ENCODE measurements at places on chromosomes 6 and 20. TPM values are rescaled to one million over a fixed set of nuclear protein-coding genes. Genes with fewer than 3 reads are reported as not detected.

The CFAP61 gene
- polyA plus RNA-seq: 0.75 TPM

DNA sequence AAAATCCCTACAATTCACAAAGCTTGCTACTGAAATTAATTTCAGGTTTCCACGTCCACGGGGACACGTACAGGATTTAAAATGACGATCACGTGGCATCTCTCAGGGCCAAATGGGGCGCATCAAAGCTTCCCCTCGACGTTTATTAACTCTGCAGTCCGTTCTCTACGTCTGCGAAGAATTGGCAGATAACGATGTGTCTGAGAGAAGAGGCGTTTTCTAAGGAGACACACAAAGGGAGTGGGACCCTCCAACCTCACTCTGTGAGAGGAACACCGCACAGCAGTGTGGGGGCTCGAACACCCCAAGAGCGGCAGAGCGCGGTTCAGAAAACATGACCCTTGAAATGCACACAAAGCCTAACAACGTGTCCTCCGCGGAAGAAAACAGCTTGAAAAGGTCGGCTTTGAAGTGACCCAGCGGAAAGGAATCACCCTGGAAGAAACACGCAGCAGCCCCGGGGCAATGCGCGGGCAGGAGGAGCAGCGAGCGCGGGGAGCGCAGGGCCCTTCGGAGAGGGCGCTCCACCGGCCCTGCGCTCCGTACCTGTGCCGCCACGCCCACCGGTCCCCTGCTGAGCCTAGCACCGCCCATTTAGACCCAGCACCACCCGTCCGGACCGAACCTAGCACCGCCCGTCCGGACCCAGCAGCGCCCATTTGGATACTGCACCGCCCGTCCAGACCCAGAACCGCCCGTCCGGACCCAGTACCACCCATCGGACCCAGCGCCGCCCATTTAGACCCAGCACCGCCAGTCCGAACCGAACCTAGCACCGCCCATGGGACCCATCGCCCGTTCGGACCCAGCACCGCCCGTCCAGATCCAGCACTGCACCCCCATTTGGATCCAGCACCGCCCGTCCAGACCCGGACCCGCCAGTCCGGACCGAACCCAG, 1.1 kb upstream of the AFDN start:
- peak; percentile 41 for DNase-seq
- H3K4me3 ChIP-seq: peak overlapping the region; percentile 78
- H3K36me3 ChIP-seq: no peaks in the 10 kb centered on the region
- peaks cover 3% of the 10 kb centered on the region for H3K27me3 ChIP-seq
- H3K27ac ChIP-seq: no peak overlapping the region
- peaks cover 10% of the 10 kb centered on the region for H3K4me1 ChIP-seq

DNA sequence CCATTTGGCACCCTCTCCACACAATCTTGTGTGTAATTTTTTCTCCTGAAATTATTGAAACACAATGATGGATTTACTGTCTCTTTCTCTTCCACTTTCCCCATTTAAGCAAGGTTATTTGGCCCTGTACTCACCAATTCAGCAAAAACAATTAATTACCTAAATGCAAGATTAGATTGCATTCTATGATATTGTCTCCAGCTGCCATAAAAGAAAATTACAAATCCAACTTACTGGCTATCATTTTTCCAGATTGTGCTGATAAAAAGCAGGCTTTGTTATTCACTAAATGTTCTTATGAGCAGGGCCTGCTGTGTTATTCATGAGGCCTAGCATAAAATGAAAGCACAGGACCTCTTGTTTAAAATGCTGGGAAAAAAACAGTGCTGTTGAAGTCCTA, 95.8 kb upstream of the IRAK1BP1 start:
- no peak overlapping the region for H3K27ac ChIP-seq
- no peaks in the 10 kb centered on the region for H3K4me1 ChIP-seq
- no peak overlapping the region for H3K4me3 ChIP-seq

DNA sequence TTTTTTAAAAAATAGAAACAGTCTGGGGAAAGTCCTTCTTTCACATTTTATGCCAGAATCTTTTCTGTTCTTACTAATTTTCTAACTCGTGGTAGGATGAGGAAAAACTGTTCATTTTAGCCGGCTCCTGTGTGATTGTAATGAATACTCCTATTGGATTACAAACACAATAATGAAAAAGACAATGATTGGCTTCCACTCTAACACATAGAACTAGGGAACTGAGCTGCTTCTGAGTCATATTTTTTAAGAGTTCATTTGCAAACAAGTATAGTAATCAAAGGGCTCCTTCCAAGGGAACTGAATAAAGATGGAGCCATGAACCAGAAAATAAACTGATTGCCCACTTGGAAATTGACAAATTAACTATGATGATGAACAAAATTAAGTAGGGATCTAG, 265.3 kb upstream of the TCF21 start:
- peak overlapping the region; percentile 12 for H3K27ac ChIP-seq
- H3K36me3 ChIP-seq: no peaks in the 10 kb centered on the region
- no peak overlapping the region for H3K4me3 ChIP-seq
- no peak for DNase-seq
- H3K4me1 ChIP-seq: peaks cover 5% of the 10 kb centered on the region
- no peaks in the 10 kb centered on the region for H3K27me3 ChIP-seq

GRCh38 chr6:54877713-54878317, 31.2 kb downstream of the FAM83B start:
- H3K27ac ChIP-seq: no peak overlapping the region
- no peaks in the 10 kb centered on the region for H3K4me1 ChIP-seq
- H3K4me3 ChIP-seq: no peak overlapping the region
- H3K27me3 ChIP-seq: no peaks in the 10 kb centered on the region
- no peaks in the 10 kb centered on the region for H3K36me3 ChIP-seq

GRCh38 chr6:143611580-143611979, 66.2 kb upstream of the PHACTR2 start:
- H3K27ac ChIP-seq: no peak overlapping the region
- H3K36me3 ChIP-seq: no peaks in the 10 kb centered on the region
- DNase-seq: no peak
- peaks cover 1% of the 10 kb centered on the region for H3K4me1 ChIP-seq
- no peak overlapping the region for H3K4me3 ChIP-seq

GRCh38 chr20:18440403-18440802, 26.4 kb downstream of the DZANK1 start:
- no peaks in the 10 kb centered on the region for H3K36me3 ChIP-seq
- H3K27ac ChIP-seq: no peak overlapping the region
- DNase-seq: no peak
- no peaks in the 10 kb centered on the region for H3K27me3 ChIP-seq
- H3K4me3 ChIP-seq: no peak overlapping the region

DNA sequence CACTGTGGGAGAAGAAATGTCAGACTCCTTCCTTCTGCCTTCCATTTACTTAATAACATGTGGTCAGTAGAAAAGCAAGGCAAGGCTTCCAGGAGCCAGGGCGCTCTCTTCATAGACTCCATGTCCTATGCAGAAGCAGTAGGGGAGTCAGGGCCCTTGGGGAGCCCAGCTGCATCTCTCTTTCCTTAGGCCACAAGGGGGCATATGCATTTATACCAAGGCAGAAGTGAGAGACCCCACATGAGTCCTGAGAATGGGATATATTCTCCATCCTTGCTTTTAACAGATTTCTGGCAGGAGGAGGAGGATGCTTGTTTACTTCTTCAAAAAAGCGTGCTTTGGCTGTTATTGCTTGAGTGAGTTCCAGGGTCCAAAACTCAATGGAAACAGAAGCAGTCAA, 198.5 kb downstream of the HIVEP2 start:
- no peaks in the 10 kb centered on the region for H3K4me1 ChIP-seq
- H3K36me3 ChIP-seq: no peaks in the 10 kb centered on the region
- H3K27me3 ChIP-seq: no peaks in the 10 kb centered on the region
- no peak for DNase-seq
- H3K4me3 ChIP-seq: no peak overlapping the region

The HTR1E gene
- polyA plus RNA-seq: 1.1 TPM

The FAM217A gene
- polyA plus RNA-seq: not detected

DNA sequence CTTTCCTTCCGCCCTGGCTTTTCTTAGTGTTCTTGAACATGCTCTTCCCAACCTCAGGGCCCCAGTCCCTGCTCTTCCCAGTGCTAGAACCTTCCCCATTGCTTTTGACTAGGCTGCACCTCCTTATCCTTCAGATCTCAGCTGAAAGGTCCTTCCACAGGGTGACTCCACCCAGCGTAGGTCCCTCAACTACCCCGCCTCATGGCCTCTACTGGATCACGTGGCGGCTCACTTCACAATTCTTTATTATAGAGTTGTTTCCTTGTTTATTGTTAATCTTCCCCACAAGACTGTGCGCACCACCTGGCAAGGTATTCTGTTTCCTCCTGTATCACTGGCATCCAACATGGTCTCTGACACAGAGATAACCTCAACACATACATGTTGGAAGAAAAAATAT, 31.2 kb downstream of the TTLL9 start:
- H3K27me3 ChIP-seq: no peaks in the 10 kb centered on the region
- no peak overlapping the region for H3K4me3 ChIP-seq
- no peak overlapping the region for H3K27ac ChIP-seq
- no peaks in the 10 kb centered on the region for H3K36me3 ChIP-seq
- no peak for DNase-seq

GRCh38 chr20:59392736-59393135, 92.3 kb downstream of the EDN3 start:
- no peak for DNase-seq
- no peaks in the 10 kb centered on the region for H3K27me3 ChIP-seq
- no peak overlapping the region for H3K27ac ChIP-seq
- no peaks in the 10 kb centered on the region for H3K36me3 ChIP-seq

DNA sequence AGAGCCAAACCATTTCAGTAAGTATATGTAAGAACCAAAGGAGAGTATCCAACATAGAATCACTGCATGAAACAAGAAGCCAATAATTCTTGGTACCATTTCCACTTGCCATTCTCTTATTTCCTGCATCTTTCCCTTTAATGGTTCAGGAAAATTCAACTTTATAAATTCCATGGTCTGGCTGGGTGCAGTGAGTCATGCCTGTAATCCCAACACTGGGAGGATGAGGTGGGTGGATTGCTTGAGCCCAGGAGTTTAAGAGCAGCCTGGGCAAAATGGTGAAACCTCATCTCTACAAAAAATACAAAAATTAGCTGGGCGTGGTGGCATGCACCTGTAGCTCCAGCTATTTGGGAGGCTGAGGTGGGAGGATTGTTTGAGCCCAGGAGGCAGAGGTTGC, 21.2 kb downstream of the NHLRC1 start:
- no peaks in the 10 kb centered on the region for H3K4me1 ChIP-seq
- no peak for DNase-seq
- H3K27ac ChIP-seq: no peak overlapping the region

GRCh38 chr6:131060311-131060710, 2.7 kb downstream of the EPB41L2 start:
- DNase-seq: no peak
- H3K27me3 ChIP-seq: no peaks in the 10 kb centered on the region
- no peak overlapping the region for H3K4me3 ChIP-seq
- H3K4me1 ChIP-seq: peaks cover 3% of the 10 kb centered on the region

DNA sequence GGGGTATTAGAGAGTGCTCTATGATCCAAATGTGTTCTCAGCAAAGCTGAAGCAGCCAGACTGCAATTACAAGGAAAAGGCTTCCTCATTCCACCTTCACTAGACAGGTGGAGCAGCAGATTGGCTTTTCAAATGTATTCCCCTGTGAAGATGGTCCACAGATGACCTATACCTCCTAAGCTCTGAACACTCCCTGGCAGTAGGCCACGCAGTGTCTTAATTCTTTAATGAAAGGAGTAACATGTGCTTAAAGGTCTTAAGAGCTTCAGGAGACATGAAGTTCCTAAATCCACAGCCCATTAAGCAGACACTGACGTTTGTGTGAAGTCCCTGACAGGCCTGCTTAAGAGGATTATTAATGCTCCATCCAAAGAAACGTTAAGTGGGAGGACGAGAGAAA, 138.9 kb upstream of the NUP153 start:
- no peaks in the 10 kb centered on the region for H3K27me3 ChIP-seq
- H3K4me1 ChIP-seq: no peaks in the 10 kb centered on the region
- no peak for DNase-seq
- H3K27ac ChIP-seq: no peak overlapping the region
- no peaks in the 10 kb centered on the region for H3K36me3 ChIP-seq

DNA sequence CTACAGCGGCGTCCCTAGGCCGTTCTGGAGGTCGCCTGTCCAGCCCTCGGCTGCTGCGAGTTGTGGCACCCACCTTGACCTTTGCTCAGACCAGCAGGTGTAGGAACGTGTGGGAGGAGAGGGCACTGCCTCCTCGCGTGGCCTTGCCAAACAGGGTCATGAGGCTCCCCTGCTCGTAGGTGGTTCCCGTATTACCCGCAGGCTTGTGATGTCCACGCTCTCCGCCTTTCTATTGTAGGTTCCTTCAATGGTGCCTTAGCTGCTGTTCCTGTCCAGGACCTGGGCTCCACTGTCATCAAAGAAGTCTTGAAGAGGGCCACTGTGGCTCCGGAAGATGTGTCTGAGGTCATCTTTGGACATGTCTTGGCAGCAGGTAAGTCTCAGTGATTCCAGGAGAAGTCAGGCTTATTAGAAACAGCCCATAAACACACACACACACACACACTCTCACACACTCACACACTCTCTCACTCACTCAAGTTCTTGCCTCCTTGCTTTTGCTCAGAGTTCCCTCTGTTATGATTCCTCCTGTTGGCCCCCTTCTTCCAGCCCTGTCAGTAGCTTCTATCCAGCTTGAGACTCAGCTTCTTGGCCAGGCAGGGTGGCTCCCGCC, 942 bp downstream of the ACAT2 start:
- peaks cover 12% of the 10 kb centered on the region for H3K4me1 ChIP-seq
- no peaks in the 10 kb centered on the region for H3K36me3 ChIP-seq
- H3K27ac ChIP-seq: peak overlapping the region; percentile 98
- no peaks in the 10 kb centered on the region for H3K27me3 ChIP-seq
- H3K4me3 ChIP-seq: peak overlapping the region; percentile 86

The SLC13A3 gene
- polyA plus RNA-seq: 1.3 TPM

- H3K4me3 ChIP-seq: no peak overlapping the region
- no peak overlapping the region for H3K27ac ChIP-seq
- H3K27me3 ChIP-seq: no peaks in the 10 kb centered on the region
- H3K36me3 ChIP-seq: no peaks in the 10 kb centered on the region
- DNase-seq: no peak
These were observed 151.4 kb downstream of the ID4 start for GRCh38 chr6:19988555-19988954.

The EPPIN gene
- 0.21 TPM for polyA plus RNA-seq

The CST8 gene
- not detected for polyA plus RNA-seq

The MYLK4 gene
- 0.52 TPM for polyA plus RNA-seq

The TCF15 gene
- polyA plus RNA-seq: 0.18 TPM

GRCh38 chr6:131825946-131826345, 18.1 kb downstream of the ENPP1 start:
- no peak overlapping the region for H3K4me3 ChIP-seq
- no peak for DNase-seq
- no peak overlapping the region for H3K27ac ChIP-seq
- peaks cover 15% of the 10 kb centered on the region for H3K4me1 ChIP-seq

GRCh38 chr6:55694148-55694547, 115.2 kb upstream of the HMGCLL1 start:
- H3K4me3 ChIP-seq: no peak overlapping the region
- no peak overlapping the region for H3K27ac ChIP-seq
- H3K27me3 ChIP-seq: no peaks in the 10 kb centered on the region
- no peak for DNase-seq
- no peaks in the 10 kb centered on the region for H3K4me1 ChIP-seq
